ENCODE measurements at places on chromosomes 5 and 9.

DNA sequence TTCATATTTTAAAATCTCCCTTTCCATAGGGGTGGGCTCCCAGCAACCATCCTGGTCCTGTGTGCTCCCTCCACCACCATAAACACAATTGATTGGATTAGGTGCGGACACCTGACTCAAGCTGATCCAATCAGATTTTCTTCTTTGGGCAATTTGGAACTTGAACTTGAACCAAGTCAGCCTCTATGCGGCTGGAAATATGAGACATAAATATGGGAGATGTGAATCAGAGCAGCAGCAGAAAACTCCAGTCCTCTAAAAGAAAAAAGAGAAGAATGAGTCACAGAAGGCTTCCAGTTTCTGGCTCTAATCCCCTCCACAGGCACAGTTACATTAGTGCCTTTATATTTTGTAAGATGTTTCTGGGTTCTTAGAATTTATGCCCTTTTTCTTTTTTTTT lies 306.6 kb downstream of the MLLT3 start:
- H3K27ac ChIP-seq, result no peak overlapping the region
- no peak overlapping the region for H3K4me3 ChIP-seq
- no peaks in the 10 kb centered on the region for H3K27me3 ChIP-seq
- H3K4me1 ChIP-seq, result peaks cover 2% of the 10 kb centered on the region

- H3K36me3 ChIP-seq, result no peaks in the 10 kb centered on the region
- no peak overlapping the region for H3K27ac ChIP-seq
- no peak for DNase-seq
- H3K4me3 ChIP-seq, result no peak overlapping the region
Observed at GRCh38 chr5:168193493-168194250, 97.8 kb upstream of the WWC1 start.

GRCh38 chr5:81724108-81724507 lies 26.8 kb downstream of the SSBP2 start:
- no peaks in the 10 kb centered on the region for H3K27me3 ChIP-seq
- DNase-seq, result no peak
- H3K4me3 ChIP-seq, result no peak overlapping the region
- H3K27ac ChIP-seq, result no peak overlapping the region
- no peaks in the 10 kb centered on the region for H3K36me3 ChIP-seq
- no peaks in the 10 kb centered on the region for H3K4me1 ChIP-seq

- H3K4me3 ChIP-seq, result no peak overlapping the region
- no peaks in the 10 kb centered on the region for H3K27me3 ChIP-seq
- H3K27ac ChIP-seq, result peak overlapping the region; percentile 70
Observed at GRCh38 chr5:109693535-109694400, 4.0 kb downstream of the MAN2A1 start.

DNA sequence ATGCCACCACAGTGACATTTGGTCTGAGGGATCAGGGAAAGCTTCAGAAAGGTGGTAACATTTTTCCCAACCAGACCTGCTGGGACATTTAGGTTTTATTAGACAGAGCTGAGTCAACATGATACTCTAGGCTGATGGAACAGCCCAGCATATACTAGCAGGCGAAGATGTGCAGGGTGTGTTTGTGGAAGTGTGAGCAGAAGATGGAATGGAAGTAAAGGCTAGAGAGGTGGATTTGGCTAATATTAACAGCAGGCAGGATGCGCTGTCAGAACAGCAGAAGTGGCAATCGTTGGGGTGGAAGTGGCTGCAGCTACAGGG lies 340.6 kb downstream of the ASTN2 start:
- no peak overlapping the region for H3K27ac ChIP-seq
- no peak overlapping the region for H3K4me3 ChIP-seq
- H3K4me1 ChIP-seq, result no peaks in the 10 kb centered on the region
- H3K36me3 ChIP-seq, result no peaks in the 10 kb centered on the region
- DNase-seq, result no peak
